ENCODE measurements at places on chromosomes 16 and 17.

- no peak for DNase-seq
Observed at GRCh38 chr16:79042886-79043285, 557.7 kb downstream of the MAF start.

GRCh38 chr17:73423806-73424205 is 112.0 kb upstream of the CDC42EP4 start:
- DNase-seq, result no peak

- DNase-seq, result no peak
Observed at GRCh38 chr17:48633266-48633677, 7.1 kb upstream of the HOXB9 start.

- DNase-seq, result no peak
Observed at GRCh38 chr17:27980043-27980442, 62.4 kb upstream of the NLK start.

GRCh38 chr17:35879773-35880654 is at the start of gene CCL5:
Gene CCL5 (minus strand): TSS chr17:35880360.
- DNase-seq, result no peak

DNA sequence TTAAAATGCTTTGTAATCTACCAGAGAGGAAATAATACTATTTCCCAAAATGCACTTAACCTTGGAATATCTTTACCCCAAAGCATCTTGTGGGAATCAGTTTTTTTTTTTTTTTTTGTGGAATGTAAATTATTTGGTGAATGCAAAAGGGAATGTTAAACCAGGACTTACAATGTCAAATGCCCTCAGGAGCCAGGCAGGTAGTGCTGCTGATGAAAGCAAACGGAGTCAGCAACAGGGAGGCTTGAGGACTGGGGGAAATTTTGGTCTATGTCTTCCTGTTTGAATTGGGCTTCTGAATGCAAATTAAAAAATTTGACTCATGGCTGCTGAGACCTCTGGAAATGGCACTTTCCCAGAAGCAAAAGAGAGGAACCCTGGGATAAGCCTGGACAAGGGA is 96.5 kb upstream of the NLRP1 start:
- DNase-seq, result no peak

DNA sequence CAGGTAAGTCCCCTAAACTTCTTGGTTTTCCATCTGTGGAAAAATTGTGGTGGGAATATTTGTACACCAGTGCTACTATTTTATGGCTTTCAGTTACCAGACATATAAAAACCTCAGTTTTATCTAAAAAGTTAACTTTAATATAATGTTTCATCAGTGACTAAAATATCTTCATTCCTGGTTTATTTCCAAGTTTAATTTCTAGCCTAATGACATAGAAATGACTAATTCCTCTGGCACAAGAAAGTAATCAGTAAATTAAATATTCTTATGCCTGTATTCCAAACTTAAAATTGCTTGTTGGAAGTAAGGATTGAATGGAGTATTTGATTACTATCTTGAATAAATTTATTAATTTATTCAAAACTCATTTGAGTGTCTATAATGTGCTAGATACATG is 757.0 kb downstream of the CDH11 start:
- no peak for DNase-seq

DNA sequence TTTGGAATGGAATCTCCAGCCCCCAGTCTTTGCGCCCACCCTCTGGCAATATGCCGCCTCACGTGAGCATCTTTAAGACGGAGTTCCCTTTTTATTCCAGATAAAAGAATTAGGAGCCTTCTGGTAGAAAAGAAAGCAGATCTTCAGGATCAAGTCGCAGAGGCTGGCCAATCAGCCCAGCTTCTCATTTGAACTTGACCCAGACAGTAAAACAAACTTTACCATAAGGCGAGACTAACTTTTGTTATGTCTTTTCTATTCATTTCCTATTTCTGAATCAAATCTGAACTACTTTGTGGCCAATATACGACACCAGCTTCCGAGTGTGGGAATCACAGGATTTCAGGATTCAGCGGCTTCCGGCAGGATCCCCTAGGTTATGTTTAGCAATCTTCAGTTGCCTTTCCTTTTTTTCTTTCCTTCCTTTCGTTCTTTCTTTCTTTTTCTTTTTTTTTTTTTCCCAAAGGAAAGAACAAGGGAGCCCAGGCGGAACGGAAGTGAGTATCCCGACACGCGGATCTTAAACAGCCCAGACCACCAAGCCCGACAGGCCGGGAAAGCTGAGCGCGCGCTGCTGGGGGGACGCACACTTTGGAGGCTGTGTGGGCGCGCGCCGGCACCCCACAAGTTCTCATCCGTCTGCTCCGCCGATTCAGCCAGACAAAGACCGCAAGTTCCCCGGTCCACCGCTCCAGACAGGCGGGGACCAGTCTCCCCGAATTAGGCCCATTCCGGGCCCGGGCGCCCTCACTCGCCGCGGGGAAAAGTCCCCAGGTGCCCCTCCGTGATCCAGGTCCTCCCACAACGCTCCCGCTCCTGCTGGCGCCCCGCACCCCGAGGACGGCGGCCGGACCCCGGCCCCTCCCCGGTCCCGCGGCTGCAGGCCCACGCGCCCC is 633 bp downstream of the TBC1D16 start:
- peak; percentile 9 for DNase-seq

DNA sequence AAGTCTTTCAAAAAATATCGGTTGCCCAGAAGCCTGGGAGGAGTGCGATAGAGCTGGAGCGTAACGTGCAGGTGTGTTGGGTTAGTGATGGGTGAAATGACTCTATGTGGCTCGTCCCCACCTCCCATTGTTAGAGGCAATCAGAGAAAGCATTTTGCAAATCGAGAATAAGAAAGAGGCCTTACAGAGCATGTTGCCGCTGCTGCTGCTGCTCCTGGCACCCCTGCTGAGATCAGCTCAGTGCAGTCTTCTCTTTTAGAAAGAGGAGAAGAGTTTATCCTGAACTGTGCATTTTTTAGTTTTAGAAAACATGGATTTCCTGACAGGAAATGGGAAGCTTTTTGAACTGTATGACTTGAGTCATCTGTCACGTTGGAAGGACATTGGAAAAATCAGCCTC is 774.5 kb upstream of the RBFOX1 start:
- no peak for DNase-seq

GRCh38 chr16:81286190-81286589 is 28.6 kb upstream of the GAN start:
- DNase-seq, result no peak

- DNase-seq, result no peak
Observed at GRCh38 chr17:39640591-39641031, 3.7 kb downstream of the STARD3 start.

DNA sequence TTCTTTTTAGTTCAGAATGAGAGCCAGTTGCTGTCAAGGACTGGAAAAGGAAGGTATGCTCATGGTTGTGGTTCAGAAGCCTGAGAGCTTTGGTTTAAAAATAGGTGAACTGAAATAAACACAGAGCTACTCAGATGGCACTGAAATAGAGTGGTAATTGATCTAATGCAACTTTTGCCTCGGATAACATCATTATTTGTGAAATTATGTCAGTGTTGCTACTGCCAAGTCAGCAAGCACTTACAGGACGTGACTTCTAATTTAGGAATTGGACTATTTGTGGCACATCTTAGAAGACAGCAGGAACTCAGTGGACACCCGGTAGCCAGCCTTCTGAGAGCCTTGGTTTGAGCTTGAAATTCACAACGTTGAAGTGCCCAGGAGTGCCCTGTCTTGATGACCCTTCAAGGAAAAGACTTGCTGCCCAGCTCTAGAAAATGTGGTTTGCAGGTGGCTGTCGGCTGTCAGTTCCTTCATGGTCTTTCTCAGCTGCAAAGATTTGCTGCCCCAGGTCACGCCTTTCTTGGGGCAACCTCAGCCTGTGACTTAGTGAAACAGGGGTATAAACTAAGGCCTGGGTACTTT is 42.0 kb upstream of the XYLT1 start:
- DNase-seq, result no peak

DNA sequence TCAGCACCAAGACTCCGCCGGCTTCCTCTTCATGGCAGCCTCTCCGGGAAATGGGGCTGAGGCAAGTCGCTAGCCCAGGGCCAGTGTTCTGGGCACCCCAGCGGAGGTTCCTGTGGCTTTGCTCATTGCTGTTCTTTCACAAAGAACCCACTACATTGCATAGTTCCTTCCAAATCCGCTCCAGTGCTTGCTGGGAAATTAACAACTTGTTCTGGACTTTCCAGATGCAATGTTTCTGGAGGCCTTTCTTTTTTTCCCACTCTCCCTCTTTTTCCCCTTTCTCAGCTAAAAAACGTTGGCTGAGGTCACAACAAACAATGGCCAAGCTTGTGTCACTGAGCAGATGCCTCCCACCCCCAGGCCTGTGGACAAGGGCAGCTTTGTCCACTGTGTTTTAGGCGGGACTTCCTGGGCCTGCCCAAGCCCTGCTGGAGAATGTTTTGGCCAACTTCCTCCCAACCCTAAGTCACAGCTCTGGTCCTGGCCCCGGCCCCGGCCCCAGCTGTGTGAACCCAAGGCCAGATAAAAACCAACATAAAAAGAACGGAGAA is 131.5 kb upstream of the RCVRN start:
- DNase-seq, result no peak

DNA sequence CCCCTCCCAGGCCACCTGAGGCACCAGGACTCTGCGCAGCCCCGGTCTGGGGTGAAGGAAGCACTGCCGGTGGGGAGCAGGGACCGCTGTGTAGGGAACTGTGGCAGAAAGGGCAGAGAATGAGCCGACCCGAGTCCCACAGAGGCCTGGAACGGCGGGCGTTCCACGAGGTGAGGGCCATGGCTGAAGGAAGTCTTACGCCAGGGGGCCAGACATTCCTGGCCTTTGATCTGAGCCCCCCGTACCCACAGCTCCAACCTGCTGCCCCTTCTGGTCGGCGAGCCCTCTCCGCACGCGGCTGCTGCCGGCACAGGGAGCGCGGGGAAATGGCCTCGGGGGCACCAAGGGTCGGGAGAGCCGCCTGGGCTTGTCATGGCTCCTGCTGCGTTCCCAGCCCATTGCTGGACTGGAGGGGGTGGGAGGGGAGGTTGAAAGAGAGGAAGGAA is 1.4 kb upstream of the WNT3 start:
- no peak for DNase-seq

- no peak for DNase-seq
Observed at GRCh38 chr17:6110592-6110991, 40.4 kb downstream of the WSCD1 start.

GRCh38 chr17:73548620-73549311 is 95.5 kb downstream of the SDK2 start:
- DNase-seq, result no peak

DNA sequence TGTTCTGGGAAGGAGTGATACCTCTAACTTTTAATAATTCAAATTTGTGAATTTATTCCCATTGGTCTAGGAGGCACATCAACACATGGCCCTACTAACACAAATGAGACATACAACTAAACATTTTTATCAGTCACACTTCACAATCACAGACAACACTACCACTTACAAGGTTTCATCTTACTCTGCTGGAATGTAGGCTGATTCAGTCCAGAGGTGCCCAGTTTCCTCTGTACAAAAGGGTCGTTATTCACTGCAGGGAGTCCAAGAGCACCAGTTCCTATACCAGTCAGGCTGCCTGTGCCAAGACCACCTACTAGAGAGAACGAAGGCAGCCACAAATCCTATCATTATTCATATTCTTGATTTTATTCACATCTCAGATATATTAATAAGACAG is 41.4 kb downstream of the SETD6 start:
- DNase-seq, result no peak

DNA sequence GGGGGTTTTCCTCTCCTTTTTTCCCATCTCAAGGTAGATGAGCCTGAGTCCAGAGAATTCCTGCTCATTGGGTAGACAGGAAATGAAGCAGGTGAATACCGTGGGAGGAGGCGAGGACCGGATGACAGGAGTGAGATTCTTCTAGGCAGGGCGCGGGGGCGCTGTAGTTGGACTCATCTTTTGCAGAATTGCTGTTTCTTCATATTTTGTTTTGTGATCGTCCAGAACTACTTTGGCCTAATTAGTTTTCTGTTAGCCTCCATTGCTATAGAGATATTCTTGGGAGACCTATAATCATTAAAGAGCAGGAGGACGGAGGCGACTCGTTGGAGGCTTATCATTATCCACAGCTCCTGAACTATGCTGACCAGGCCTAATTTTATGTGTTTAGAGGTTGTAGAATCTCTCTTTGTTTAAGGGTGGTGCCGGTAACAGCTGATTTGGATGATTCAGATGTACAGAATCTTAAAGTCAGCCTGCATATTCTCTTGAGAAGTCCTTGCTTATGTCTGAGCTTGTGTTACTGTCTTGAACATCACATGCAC is 650 bp downstream of the ATP6V0A1 start:
- no peak for DNase-seq

DNA sequence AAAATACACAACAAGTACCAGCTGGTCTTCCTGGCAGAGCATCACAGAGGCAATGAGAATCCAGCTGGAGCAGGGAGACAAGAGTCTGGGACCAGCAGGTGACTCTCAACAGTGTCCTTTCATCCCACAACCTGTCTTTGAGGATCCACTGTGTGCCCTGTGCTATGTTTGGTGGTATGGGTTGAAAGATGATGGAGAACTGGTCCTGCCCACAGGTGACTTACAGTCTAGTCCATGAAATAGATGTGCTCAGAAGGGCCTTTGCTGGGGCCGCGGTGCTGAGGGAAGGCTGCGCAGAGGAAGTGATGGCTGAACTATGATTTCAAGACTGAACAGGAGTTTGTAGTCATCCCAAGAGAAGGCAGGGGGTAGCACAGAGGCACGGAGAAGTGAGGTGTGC is 17.9 kb downstream of the WNT3 start:
- DNase-seq, result no peak

GRCh38 chr16:5634666-5635180 is 537.1 kb upstream of the EEF2KMT start:
- DNase-seq, result no peak

GRCh38 chr17:16352667-16353316 is 477 bp downstream of the CENPV start:
- DNase-seq, result peak; percentile 17

GRCh38 chr17:48869821-48870318 is 22.7 kb upstream of the ATP5MC1 start:
- no peak for DNase-seq

GRCh38 chr17:3896968-3897235 is 4.0 kb upstream of the CAMKK1 start:
- no peak for DNase-seq

DNA sequence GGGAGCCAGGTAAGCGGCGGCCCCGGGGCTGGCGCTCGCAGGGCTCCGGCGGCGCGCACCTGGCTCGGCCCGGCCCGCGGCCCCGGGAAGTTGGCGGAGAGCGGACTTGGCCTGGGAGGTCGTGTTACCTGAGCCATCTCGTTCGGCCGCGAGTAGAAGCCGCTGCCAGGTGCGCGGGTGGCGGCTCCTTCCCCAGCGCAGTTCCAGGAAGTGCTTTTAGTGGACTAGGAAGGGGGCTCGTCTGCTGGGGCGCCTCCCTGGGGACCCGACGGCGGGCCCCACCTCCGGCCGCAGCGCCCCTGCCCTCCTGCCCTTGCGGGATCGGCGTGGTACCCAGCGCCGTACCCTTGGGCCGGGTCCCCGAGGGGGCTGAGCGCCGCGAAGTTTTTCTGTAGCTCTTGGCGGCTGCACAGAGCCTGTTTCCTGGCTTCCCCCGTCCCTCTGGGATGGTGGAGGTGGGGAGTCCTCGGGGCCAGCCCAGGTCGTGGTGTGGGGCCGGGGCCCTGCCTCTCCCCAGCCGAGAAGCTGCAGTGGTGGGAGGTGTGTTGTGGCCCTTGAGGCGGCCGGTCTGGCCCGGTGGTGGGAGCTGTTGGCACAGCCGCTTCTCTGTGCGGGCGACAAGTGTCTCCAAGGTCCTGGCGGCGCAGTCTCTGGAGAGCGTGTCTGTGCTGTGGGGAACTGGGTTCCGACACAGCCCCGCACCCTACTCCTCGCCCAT is 96.9 kb downstream of the RAB11FIP4 start:
- DNase-seq, result no peak

GRCh38 chr17:877630-878029 is 95.5 kb downstream of the MRM3 start:
- no peak for DNase-seq

Data from activated T-cell treated with anti-CD3 and anti-CD28 coated beads for 4 hours (primary cell).